ENCODE measurements at places on chromosomes 4 and X. TPM values are rescaled to one million over a fixed set of nuclear protein-coding genes. Genes with fewer than 3 reads are reported as not detected.

Gene CFI
- 37.7 TPM for total RNA-seq

Gene AMER1
- 3.2 TPM for total RNA-seq

Gene DGKK
- total RNA-seq: not detected

Gene VCX2
- not detected for total RNA-seq

Gene NAP1L3
- total RNA-seq: 0.57 TPM

Gene PRSS12
- total RNA-seq: not detected

Gene TNIP3
- total RNA-seq: not detected

Gene HPGDS
- total RNA-seq: 6.2 TPM

Gene CXCL11
- total RNA-seq: not detected

Gene NPFFR2
- total RNA-seq: not detected

Gene ZNF280C
- 4.1 TPM for total RNA-seq

Gene HTN1
- not detected for total RNA-seq

Gene ATP2B3
- not detected for total RNA-seq

Gene MAML3
- 10.0 TPM for total RNA-seq

Gene TEX13C
- 0.22 TPM for total RNA-seq

Gene CD38
- 10.2 TPM for total RNA-seq

Gene ADH1C
- 51.7 TPM for total RNA-seq

Gene USP17L5
- total RNA-seq: not detected

Gene ERCC6L
- 0.51 TPM for total RNA-seq

Gene IL1RAPL2
- not detected for total RNA-seq

Gene ADH7
- total RNA-seq: not detected

Gene TRIM60
- total RNA-seq: not detected

Gene TEC
- total RNA-seq: 1.9 TPM

Gene SRP72
- total RNA-seq: 53.9 TPM

Gene CCKAR
- not detected for total RNA-seq

Gene GIMD1
- not detected for total RNA-seq

Gene RAB40A
- total RNA-seq: 0.34 TPM

Gene MAOA
- 291 TPM for total RNA-seq

Gene BEX2
- total RNA-seq: 1.5 TPM

Gene TBCK
- 32.2 TPM for total RNA-seq

Gene CHIC1
- 5.5 TPM for total RNA-seq

Gene SLITRK4
- total RNA-seq: 55.1 TPM

Gene PRKG2
- 1.3 TPM for total RNA-seq

Gene GRIA2
- not detected for total RNA-seq

Gene TGIF2LX
- not detected for total RNA-seq

Gene MBNL3
- total RNA-seq: 28.4 TPM

Gene PDZD4
- 0.65 TPM for total RNA-seq

Gene MAGEA8
- total RNA-seq: not detected

Gene TMEM185A
- 18.5 TPM for total RNA-seq

Gene MTNR1A
- not detected for total RNA-seq

Gene STATH
- not detected for total RNA-seq

Gene NDST3
- total RNA-seq: not detected

Gene PNMA5
- total RNA-seq: not detected

Gene SFRP2
- total RNA-seq: 2.6 TPM

Gene CT45A2
- not detected for total RNA-seq

Gene SPANXN3
- total RNA-seq: not detected

Gene FRMD7
- not detected for total RNA-seq

Gene AMBN
- not detected for total RNA-seq

Gene CCDC110
- total RNA-seq: 0.22 TPM

Gene AKAP14
- not detected for total RNA-seq

Gene FAM9B
- not detected for total RNA-seq

Gene ABRAXAS1
- 18.1 TPM for total RNA-seq

Measured in subcutaneous adipose tissue (tissue), 4 donors.